Right atrium auricular region (tissue), 2 donors: ENCODE measurements at places on chromosomes 3 and 15. TPM values are rescaled to one million over a fixed set of nuclear protein-coding genes. Genes with fewer than 3 reads are reported as not detected.

DNA sequence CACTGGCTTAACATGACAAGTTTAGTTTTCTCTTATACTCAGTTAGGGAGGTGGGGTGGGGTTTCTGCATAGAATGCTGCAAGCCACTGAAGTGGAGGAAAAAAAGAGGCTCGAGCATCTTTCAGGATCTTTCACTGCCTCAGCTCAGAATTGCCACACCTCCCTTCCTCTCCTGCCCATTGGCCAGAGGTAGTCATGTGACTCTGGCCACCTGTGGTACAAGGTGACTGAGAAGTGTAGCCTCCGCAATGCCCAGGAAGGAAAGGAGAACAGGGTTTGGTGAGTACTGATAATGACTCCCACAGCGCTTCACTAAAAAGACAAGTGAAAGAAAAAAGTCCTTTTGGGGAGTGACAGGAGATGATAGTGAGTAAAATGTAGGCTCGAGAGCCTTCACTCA, 124.3 kb upstream of the TRIM42 start:
- no peak for DNase-seq

DNA sequence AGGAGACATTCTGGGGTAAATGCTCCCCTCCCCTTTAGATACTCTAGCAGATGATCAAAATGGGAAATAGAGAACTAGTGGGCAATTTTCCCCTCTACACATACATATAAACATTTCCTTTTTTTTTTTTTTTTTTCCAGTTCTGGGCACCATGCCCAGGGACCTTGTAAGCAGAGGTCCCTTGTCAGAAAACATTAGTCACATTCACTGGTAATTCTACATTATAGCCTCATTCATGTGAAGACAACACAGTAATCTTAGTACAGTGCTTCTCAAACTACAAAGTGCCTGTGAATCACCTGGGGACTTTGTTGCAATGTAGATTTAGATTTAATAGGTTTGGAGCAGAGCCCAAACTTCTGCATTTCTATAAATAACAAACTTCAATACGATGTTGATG, 60.1 kb upstream of the ACTC1 start:
- DNase-seq, result no peak

- no peak for DNase-seq
Measured at GRCh38 chr3:115019900-115020299, 127.2 kb downstream of the ZBTB20 start.

DNA sequence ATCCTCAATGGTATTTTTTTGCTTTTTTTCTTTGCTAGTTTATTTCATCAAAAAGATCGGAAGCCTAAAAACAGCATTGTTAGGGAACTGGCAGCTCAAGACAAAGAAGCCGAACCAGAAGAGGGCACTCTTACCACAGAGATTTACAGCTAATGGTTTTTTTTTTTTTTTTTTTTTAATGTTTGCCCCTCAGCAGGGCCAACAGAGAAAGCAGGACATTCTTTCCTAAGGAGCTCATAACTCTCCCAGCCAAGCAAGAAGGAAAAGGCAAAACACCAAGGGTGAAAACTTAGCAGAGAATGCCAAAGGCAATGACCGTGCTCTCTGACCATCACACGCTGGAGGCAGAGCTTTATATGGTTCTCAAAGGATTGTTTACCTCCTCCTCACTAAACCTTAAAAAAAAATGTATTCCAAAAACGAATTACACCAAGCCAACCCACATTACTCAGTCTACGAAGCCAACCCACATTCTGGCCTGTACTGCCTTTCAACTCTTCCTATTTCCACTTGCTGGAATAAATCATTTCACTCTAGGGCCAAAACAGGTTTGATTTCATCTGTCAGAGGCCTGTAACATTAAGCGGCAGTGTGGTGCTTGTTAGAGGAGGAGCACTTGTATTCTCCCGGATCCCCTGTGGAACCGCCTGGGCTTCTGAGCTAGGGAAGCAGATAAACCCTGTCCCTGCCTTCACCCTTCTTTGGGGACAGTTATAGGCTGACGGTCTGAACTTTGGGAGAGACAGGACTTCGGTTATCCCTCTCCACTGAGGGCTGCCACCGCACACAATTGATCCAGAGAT, 35.6 kb upstream of the GYG1 start:
- peak; percentile 66 for DNase-seq

Gene MYD88
- total RNA-seq, result 7.1 TPM

Gene CD200R1
- 0.37 TPM for total RNA-seq

Gene ZNF860
- 0.28 TPM for total RNA-seq

Gene CDHR4
- total RNA-seq, result not detected

Gene CRYGS
- not detected for total RNA-seq
